Frontal cortex (tissue), 4 donors: ENCODE measurements at places on chromosomes 2 and 18.

GRCh38 chr2:241378816-241379215, 22.7 kb downstream of the FARP2 start:
- DNase-seq: no peak

DNA sequence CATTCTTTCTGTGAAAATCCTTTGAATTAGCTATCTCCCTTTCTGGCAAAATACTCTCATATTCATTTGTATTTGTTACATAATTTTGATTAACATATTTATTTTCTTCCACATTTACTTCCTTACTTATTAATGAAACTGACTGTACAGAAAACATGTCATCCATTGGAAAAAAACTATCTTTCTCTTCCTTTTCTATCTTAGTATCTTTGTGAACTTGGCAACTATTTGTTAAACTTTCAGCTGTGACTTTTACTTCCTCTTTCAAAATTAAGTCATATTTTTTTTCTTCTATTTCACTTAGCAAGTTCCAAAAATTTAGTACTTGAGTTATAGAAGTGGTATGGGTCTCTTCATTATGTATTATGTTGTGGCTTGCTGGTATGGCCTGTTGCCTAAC, 2.6 kb downstream of the RAD51AP2 start:
- DNase-seq: no peak

- peak; percentile 48 for DNase-seq
Observed at GRCh38 chr2:6773007-6773693, 92.6 kb downstream of the CMPK2 start.

GRCh38 chr2:180692322-180692721, 288.1 kb upstream of the UBE2E3 start:
- no peak for DNase-seq

DNA sequence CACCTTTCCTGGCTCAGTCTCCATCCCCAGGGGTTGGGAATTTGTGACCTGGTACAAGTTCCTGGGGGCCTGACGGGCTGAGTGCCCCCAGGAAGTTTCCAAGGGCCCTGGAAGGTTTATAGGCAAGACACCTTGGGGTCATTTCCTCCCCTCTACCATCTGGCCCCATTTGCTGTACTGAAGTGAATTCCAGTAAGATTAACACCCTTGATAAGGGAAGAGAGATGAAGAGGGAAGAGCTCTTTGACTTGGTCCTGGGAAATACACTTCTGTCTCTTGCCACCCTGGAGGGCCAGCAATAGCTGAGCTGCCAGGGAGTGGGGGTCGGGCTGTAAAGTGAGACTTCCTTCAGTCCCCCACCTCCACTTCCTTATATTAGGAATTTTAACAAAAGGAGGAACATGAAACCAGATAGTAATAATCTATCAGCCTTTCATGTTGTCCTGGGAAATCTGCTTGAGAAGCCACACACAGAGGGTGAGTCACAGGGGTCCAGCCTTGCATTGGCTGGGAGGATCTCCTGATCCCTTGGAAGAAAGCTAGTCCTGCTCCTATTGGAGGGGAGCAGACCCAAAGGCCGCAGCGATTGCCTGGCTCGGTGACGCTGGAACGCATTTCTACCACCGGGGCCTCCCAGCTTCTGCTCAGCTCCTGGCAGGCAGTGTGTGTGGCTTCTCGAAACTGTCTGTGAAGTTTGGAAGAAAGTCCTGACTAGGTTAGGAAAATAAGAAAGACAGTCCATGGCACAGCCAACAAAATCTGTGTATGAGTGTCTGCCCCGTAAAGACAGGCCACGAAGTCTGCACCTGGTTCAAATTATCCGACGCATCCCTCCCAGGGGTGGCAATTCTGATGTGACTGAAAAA, 87.3 kb downstream of the ACAA2 start:
- DNase-seq: no peak
